NCI-H446 treated with DMSO at 0.1 percent for 48 hours (cell line): ENCODE measurements at places on chromosomes 4 and X.

- peak; percentile 53 for DNase-seq
Observed at GRCh38 chr4:173167758-173168395, 734 bp upstream of the GALNT7 start.

DNA sequence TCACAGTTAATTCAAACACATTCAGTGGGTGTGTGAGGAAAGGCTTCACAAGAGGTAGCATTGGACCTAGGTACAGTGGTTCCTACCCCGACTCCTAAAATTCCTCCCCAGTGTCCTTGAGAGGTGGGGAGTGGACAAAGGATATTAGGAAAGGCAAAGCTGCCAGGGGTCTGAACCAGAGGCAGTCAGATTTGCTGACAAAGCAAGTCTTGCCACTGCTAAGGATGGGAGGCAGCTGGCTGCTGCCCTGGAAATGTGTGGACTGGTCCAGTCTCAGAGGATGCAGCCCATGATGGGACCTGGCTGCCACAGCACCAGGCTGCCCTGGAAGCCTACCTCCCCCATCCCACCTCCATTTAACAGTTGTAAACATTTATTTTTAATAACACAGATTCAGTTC lies 4.1 kb upstream of the PHF8 start:
- no peak for DNase-seq

DNA sequence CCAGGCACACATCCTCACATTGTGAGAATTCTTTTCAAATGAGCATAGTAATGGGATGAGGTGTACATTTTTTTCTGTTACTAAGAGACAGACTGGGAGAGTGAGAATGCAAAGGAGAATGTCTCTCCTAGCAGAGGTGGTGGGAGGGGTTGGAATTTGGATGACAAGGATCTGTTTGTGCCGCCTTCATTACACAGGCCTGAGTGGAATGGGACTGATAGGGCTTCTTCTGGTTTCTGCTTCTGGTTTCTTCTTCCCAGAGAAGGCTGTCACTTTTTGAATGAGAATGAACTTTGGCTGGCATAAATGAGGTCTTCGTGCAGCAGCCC lies 55.4 kb downstream of the C4orf51 start:
- no peak for DNase-seq

GRCh38 chrX:15430076-15430475 lies 45.9 kb upstream of the VEGFD start:
- no peak for DNase-seq

- no peak for DNase-seq
Observed at GRCh38 chr4:14848229-14848628, 154.1 kb upstream of the CPEB2 start.

DNA sequence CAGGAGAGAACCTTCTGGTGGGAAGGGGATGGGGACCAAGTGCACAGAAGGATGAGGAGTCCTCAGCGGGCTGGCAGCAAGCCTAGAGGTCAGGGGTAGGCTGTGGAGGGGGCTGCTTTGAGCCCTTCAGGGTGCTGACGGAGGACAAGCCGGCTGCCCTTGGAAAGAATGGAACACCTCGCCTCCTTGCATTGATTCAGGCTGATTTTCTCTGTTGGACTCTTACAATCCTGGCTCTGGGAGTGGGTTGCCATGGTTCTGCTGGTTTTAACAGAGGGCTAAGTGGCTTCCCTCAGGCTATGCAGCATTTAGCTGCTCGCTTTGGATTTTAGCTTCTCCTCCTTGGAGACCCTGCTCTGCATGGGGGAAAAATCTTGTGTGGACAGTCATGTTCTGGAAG lies 49.4 kb upstream of the CHRNA9 start:
- no peak for DNase-seq

DNA sequence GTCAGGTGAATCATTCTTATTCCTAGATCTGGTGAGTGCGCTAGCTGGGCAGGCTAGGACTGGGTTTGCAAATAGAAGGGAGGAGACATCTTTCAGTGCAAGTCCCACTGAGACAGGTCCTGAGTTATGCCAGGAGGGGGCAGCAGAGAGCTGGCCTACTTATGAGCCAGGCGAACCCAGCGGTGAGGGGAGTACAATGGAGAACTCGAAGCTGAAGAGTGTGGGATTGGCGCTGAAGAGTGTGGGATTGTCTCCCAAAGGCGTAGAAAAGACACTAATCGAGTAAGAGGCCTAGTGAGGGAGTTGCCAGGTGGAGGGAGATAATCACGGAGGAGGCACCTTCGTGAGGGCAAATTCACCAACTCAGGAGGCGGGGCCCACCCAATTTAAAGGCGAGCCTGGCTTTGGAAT lies 91.7 kb upstream of the CXorf66 start:
- peak; percentile 4 for DNase-seq

- no peak for DNase-seq
Observed at GRCh38 chr4:181611946-181612600, 631.1 kb upstream of the TENM3 start.

GRCh38 chr4:11842620-11843263 lies 414.0 kb upstream of the HS3ST1 start:
- DNase-seq, result no peak

GRCh38 chrX:153727123-153727931 lies 2.7 kb downstream of the ABCD1 start:
- DNase-seq, result peak; percentile 57
